ENCODE measurements at places on chromosomes 1 and 21. TPM values are rescaled to one million over a fixed set of nuclear protein-coding genes. Genes with fewer than 3 reads are reported as not detected.

YTHDF2 gene
- total RNA-seq = 48.6 TPM

FAAH gene
- total RNA-seq = 8.1 TPM

DNALI1 gene
- 15.7 TPM for total RNA-seq

SPRR1A gene
- not detected for total RNA-seq

PCAT6 gene
- not detected for total RNA-seq

C1orf94 gene
- total RNA-seq = not detected

DEPDC1 gene
- 0.25 TPM for total RNA-seq

KIF26B gene
- 0.62 TPM for total RNA-seq

HSD11B1 gene
- 17.8 TPM for total RNA-seq

TSPAN1 gene
- total RNA-seq = 1.0 TPM

CFAP141 gene
- total RNA-seq = not detected

C1orf87 gene
- not detected for total RNA-seq

NR1I3 gene
- total RNA-seq = not detected

IL12RB2 gene
- 1.7 TPM for total RNA-seq

INSRR gene
- not detected for total RNA-seq

ASAP3 gene
- total RNA-seq = 21.3 TPM

E2F2 gene
- total RNA-seq = not detected

SPTA1 gene
- 0.05 TPM for total RNA-seq

ADAM30 gene
- total RNA-seq = not detected

RGSL1 gene
- total RNA-seq = not detected

AUNIP gene
- total RNA-seq = 0.52 TPM

Data from gastroesophageal sphincter (tissue), 4 donors.